ENCODE measurements at places on chromosomes 3 and 15.
A peak's percentile ranks its signal among the peaks of the same experiment; 100 is the strongest.

- no peak for DNase-seq
These were observed 32.3 kb downstream of the TMOD3 start for GRCh38 chr15:51861557-51862359.

DNA sequence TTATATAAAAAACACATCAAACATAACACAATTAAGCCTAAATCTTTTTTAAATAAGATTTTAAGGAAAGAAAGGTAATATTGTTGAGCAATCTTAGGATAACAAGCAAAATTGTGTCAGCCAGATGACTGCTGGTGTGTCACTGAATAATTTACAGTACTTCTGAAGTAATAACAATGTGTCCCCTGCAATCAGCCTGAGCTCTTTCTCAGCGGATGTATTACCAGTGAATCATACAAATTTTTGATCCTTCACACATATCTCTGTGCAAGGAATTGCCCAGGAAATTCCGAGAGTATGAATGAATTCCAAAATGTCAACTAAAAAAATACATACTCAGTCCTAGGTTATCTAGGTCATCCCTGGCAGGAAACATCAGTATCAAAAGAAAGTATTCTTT lies 76.6 kb upstream of the PTX3 start:
- peak; percentile 97 for DNase-seq

GRCh38 chr15:51709031-51709430 lies 27.7 kb downstream of the SCG3 start:
- DNase-seq = no peak

GRCh38 chr3:15959434-15959811 lies 161.6 kb upstream of the ANKRD28 start:
- no peak for DNase-seq

GRCh38 chr3:45607790-45608189 lies 13.2 kb downstream of the LIMD1 start:
- DNase-seq = peak; percentile 50

DNA sequence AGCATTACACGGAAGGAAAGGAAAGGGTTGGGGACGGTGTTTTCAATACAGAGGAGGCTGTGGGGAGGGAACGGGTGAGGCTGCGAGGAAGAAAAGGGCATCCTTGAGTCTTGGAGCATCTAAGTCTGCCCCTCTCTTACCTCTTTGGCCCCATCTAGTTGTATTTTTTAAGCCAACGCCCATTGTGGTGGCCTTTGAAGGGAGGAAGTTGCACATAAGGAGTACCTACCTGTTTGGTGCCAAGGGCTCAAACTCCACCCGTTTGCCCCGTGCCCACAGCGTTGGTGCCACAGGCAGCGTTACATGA lies 146.1 kb upstream of the UMPS start:
- DNase-seq = no peak

GRCh38 chr15:74421302-74422245 lies 12.2 kb downstream of the SEMA7A start:
- no peak for DNase-seq

- DNase-seq = no peak
These were observed 420.5 kb downstream of the GABRB3 start for GRCh38 chr15:26352406-26352805.

All from ELR (cell line).